Hepatocyte (in vitro differentiated cells): ENCODE measurements at places on chromosomes 1 and 21. TPM values are rescaled to one million over a fixed set of nuclear protein-coding genes. Genes with fewer than 3 reads are reported as not detected.

GPATCH4 gene
- 28.3 and 28.6 TPM in 2 replicates for polyA plus RNA-seq

IFNAR2 gene
- 18.5 and 19.6 TPM in 2 replicates for polyA plus RNA-seq

CHRNB2 gene
- polyA plus RNA-seq, result 0.33 TPM in 1 of 2 replicates, not detected in the other

- H3K27me3 ChIP-seq, result no peaks in the 10 kb centered on the region
- H3K4me3 ChIP-seq, result no peak overlapping the region
- no peak overlapping the region for H3K27ac ChIP-seq
- no peaks in the 10 kb centered on the region for H3K36me3 ChIP-seq
These were observed 355.7 kb downstream of the LTN1 start for GRCh38 chr21:28636752-28637691.

GRCh38 chr1:58699011-58699762 is 675 bp downstream of the MYSM1 start:
- H3K4me1 ChIP-seq, result peaks cover 28% of the 10 kb centered on the region
- H3K27me3 ChIP-seq, result no peaks in the 10 kb centered on the region
- peak overlapping the region; percentile 80 for H3K27ac ChIP-seq
- DNase-seq, result peak; percentile 35
- no peaks in the 10 kb centered on the region for H3K36me3 ChIP-seq

DNA sequence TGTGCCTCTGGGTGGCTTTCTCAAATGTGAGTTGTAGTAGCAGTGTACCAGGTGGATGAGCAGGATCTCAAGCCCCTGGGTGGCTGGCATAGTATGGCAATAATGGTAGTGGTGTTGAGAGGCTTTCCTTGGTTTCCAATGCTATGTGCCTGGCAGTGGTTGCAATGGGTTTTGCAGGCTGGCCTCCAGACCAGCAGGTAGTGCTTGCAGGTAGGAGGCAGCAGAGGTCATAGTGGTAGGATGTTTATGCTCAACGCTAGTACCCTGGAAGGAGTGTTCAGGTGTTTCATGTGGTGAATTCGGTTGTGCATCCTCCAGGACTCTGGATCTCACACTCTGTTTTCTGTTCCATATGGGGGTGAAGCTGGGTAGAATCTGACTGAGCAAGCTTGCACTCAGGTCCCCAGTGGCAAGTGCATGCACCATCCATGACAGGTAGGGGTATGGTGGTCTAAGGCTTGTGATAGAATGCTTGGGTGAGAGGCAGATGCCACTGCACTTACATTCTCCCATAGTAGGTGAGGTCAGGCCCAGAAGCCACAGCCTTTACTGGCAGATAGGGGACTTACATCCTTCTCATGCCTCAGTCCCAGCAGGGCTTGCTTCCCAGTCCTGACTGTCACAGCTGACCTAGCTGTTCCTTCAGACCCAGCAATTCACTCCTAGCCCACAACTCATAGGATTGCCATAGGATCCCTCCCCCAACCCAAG is 410.5 kb upstream of the LRRC7 start:
- no peak overlapping the region for H3K4me3 ChIP-seq
- H3K36me3 ChIP-seq, result no peaks in the 10 kb centered on the region
- DNase-seq, result no peak
- H3K27me3 ChIP-seq, result no peaks in the 10 kb centered on the region
- no peaks in the 10 kb centered on the region for H3K4me1 ChIP-seq

DNA sequence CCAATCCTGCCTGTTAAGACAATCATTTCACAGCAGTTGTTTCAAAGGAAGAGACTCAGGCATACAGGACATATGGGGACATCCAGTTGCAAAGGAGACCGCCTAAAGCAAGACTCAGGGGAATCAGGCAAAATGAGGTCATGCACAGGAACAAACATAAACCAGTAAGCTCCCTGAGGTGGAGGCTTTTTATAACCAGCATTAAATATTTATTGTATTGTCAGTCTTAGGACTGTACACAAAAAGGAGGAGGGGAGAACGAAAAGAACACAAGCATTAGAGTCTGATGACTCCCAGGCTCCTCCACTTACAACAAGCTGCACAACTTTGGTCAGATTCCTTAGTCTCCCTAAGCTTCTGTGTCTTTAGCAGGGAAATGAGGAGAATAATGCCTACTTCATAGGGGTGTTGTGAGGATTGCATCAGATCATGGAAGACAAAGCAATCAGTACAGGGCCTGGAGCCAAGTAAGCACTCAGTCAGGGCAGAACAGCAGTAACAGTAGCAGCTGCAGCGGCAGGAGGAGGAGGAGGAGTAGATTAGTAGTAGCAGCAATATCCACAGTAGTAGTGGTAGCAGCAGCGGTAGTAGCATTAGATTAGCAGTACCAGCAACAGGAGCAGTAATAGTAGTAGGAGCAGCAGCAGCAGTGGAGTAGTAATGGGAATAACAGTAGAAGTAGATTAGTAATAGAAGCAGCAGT is 54.2 kb upstream of the SPATA6 start:
- no peak overlapping the region for H3K27ac ChIP-seq
- peaks cover 9% of the 10 kb centered on the region for H3K27me3 ChIP-seq
- no peak overlapping the region for H3K4me3 ChIP-seq
- H3K36me3 ChIP-seq, result no peaks in the 10 kb centered on the region
- DNase-seq, result peak; percentile 25
- peaks cover 27% of the 10 kb centered on the region for H3K4me1 ChIP-seq

DNA sequence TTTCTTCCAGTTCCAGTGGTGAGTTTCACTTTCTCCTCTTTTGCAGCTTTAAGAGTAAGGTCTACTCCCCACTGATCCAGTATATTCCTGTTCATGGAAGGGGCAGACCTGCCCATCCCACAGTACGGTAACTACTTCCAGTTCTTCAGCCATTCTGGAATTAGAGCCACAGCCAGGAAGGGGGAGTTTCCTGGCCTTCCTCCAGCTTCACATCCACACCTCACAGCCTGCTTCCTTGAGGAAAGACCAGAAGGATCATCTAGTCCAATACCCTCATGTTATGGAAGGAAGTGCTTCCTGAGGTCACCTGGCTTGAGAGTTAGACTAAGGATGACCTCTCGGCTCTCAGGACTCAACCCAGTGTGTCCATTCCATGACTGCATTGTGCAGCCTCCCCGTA is 597.8 kb downstream of the KIF26B start:
- H3K27ac ChIP-seq, result peak overlapping the region; percentile 59
- H3K36me3 ChIP-seq, result no peaks in the 10 kb centered on the region
- no peak for DNase-seq
- peaks cover 13% of the 10 kb centered on the region for H3K4me1 ChIP-seq

DNA sequence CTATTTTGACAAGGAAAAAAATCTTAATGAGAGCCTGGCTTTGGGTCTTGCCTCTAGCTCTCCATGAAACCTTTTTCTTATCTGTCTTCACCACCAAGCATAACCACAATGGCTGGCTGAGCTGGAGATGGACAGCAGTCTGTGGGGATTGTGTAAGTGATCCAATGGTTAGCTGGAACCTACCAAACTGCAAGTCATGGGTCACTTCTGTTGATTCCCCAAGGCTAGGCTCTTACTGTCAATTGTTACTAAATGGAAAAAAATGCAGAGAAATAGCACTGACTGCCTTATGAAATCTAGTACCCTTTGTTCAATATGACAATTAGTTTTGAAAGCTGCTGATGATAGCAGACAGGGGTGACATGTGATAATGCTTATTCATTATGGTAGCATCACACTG is 359.0 kb downstream of the ST6GALNAC3 start:
- no peak for DNase-seq
- H3K4me3 ChIP-seq, result no peak overlapping the region
- H3K27me3 ChIP-seq, result no peaks in the 10 kb centered on the region
- no peaks in the 10 kb centered on the region for H3K36me3 ChIP-seq

- peaks cover 56% of the 10 kb centered on the region for H3K4me1 ChIP-seq
- H3K27ac ChIP-seq, result no peak overlapping the region
- H3K36me3 ChIP-seq, result no peaks in the 10 kb centered on the region
- no peaks in the 10 kb centered on the region for H3K27me3 ChIP-seq
These were observed 31.8 kb downstream of the SPSB1 start for GRCh38 chr1:9324246-9325096.
